ENCODE measurements at places on chromosomes 7 and 10.
A peak's percentile ranks its signal among the peaks of the same experiment; 100 is the strongest.

DNA sequence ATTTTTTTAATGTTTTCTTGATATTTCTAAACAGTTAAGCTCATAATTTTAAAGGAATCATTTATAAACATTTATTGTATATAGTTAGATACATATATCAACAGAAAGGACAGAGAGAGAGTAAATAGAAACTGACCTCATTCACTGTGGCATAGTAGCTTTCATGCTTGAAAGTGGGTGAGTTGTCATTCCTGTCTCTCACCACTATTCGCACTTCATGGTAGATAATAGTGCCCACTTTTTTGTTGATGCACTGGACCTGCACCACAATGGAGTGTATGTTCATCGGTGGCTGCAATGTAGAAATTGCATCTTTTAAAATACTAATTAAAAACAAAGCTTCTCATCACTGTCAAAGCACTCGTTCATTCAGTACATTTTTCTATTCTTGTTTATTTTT is 432.0 kb downstream of the PCDH15 start:
- no peak for DNase-seq

DNA sequence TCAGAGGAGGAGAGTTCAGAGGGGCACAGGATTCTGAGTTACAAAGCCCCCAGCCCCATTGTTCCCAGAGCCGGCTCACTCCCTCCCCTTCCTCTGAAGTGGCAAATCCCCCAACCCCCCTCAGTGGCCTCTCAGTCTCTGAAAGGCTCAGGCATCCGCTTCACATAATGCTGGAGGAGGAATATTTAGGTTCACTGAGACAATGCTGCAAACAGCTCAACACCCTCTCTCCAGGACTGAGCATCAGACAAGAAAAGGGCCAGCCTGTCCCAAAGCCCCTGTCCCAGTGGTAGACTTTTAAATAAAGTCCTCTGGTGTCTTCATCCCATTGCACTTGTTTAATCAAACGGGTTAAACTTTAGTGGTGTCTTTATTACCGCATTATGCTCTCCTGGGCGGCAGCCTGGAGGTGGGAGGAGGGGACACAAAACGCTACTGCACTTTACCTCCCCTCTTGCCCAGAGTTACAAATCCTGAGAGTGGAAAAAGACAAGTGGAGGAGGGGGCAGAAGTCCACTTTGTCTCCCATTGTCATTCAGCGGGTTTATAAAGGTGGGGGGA is 257.9 kb downstream of the FGFR2 start:
- DNase-seq = no peak

GRCh38 chr10:35004651-35005050 is 85.5 kb downstream of the CUL2 start:
- DNase-seq = no peak

DNA sequence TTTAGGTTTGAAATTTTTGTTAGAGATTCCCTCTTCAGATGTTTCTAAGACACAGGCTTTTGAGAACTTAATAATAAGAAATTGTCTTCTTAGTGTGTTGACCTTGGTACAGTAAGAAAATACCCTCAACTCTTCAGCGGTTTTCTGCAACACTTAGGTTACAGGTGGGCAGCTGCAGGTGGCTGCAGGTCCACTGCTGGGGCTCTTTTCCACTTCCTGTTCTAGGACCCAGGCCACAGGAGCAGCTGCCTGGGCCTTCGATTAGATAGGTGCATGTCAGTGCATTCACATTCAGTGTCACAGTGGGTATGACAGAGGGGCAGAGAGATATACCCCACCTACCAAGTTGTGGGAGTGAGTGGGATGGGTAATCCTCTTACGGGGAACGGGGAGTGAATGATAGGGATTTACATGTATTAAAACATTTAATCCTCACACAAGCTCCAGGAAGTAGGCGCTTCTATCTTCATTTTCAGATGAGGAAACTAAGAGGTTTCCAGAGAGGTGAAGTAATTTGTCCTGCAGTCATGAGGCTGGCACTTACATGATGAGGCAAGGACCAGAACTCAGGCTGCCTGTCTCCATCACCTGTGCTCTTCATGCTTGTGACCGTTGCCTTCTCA is 20.2 kb upstream of the SUV39H2 start:
- DNase-seq = no peak

GRCh38 chr10:118669020-118669791 is 73.8 kb upstream of the PRLHR start:
- DNase-seq = no peak

GRCh38 chr7:122260336-122260735 is 44.2 kb downstream of the FEZF1 start:
- DNase-seq = no peak

GRCh38 chr7:27240015-27240731 is 2.4 kb upstream of the EVX1 start:
- DNase-seq = no peak

DNA sequence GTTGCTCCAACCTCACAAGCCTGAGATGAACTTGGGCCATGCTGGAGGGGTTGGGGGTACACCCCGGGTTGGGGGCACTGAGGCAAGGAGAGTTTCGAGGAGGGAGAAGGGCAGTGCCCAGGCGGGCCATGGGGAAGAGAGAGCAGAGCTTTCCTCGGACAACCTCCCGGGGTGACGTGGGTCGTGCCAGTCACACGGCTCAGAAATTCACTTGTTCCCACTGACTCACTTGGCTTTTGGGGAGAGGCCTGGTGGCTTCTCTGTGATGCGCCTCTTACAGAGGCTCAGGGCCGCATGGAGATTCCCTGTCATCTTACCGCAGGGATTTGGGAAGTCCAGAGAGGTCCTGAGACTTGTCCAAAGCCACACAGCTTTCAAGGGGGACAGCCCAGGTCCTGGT is 2.9 kb downstream of the LAT2 start:
- no peak for DNase-seq

- DNase-seq = no peak
Observed at GRCh38 chr10:124271676-124272075, 147.0 kb downstream of the OAT start.

DNA sequence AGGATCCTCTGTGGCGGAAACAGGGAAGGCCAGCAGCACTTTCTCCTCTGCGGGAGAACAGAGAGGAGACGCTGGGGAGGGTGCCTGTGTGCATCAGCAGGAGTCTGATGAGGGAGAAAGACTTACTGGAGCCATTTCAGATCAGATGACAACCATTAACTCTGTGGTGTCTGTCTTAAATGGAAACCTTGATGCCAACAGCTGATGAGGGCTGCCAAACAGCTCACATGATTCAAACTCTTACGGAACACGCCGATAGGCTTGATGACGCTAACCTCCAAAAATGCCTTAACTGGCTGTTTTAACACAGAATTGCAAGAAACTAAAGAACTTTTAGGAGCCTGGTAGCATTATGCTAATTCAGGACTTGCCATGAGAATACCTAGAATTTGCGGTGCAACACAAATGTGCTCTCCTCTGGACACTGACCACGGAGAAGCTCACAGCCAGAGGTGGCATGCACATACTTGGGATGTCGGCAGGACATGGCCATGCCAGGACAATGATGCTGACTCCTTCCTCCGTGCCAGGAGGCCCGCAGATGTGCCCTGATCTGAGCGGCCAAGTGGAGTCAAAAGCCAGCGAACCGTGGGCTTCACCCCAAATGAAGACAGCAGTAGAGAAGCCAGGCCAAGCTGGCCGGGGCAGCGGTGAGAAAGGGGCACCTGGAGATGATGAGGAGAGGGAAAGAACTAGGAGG is 154.9 kb downstream of the ZMYND11 start:
- DNase-seq = no peak

DNA sequence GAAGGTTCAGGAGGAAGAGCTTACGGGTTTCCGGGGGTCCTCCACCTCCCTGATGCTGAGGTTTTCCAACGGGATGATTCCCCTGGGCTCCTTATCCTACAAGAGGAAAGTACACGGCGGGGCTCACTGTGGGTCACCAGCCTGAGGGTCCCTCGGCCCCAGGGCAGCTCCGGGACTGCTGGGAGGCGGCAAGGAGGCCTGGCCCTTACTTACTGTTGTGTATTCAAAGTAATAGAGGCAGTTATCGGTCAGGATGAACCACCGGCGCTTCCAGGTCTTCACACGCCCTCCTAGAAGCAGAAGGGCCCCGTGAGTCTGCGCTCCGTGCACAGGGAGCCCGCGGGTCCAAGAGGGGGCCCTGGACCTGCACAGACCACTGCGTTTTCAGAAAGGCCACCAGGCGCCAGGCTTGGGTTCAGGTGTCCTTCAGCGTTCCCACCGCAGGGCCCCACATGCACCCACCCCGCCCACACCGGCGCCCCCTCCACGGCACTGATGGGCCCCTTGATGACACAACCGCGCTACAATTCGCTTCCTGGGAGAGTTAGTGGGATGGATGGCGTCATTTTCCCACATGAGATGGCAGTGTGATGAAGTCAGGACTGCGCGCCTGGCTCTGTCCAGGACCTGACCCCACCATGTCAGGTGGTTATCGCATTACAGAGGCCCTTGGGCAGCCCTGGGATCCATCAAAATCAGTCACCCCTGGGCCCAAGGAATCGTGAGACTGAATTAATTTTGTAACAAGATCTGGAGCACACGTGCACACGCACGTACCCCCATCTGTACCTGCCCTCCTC is 106.7 kb downstream of the CYTH3 start:
- DNase-seq = no peak

DNA sequence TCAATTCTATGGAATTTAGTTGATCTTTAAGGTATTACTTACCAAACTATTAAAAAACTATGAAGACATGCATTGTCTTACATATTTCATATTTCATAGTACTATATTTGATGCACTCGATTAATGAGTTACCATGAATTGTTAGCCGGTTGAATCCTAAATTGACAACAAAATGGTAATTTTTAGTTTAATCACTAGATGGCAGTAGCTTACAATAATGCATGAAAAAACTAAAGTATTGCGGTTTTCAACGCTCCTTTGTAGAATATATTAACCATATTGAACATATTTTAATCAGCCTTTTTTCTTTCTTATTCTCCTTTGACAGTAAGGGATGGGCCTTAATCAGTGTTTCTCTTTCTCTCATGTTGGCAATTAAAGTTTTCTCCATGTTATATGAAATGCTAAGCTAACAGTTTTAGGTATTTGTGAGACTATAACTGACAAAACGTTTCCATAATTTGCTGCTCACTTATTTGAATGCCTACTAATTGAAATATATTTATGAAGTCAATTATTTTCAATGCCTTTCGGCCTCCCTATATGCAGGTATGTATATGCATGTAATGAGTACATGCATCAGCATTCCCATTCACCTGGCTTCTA is 48.5 kb upstream of the ARL4A start:
- DNase-seq = no peak

- no peak for DNase-seq
Observed at GRCh38 chr10:6037422-6037821, 24.7 kb downstream of the IL2RA start.

GRCh38 chr10:29323367-29323766 is 34.5 kb downstream of the LYZL1 start:
- DNase-seq = no peak

GRCh38 chr7:83085299-83085698 is 77.4 kb downstream of the PCLO start:
- DNase-seq = no peak

- no peak for DNase-seq
Observed at GRCh38 chr7:3300221-3300650, 816 bp upstream of the SDK1 start.

DNA sequence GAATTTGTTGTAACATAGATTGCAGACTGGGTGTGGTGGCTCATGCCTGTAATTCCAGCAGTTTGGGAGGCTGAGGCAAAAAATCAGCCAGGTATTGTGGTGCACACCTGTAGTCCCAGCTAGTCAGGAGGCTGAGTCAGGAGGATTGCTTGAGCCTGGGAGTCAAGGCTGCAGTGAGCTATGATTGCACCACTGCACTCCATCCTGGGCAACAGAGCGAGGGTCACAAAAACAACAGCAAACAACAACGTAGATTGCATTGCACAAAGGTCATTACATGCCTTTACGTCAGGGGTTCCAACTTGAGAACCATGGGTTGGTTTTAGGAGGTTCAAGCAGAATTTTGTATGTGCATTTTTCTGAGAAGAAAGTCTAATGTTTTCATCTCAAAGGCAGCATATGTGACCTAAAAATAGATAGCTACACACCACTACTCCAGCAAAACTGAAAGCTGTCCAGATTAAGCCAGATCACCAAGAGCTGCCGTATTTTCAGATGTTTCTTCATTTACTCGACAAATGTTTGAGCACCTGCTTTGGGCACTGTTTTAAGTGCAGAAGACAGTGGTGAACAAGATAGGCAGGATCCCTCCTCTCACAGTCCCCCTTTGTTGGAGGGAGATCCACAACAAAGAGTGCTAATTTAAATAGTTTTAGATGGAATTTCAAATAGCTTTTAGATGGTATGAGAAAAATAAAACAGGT is 28.3 kb upstream of the CYP26C1 start:
- no peak for DNase-seq

GRCh38 chr10:23293145-23293724 is 51.4 kb downstream of the C10orf67 start:
- DNase-seq = no peak

- DNase-seq = no peak
Observed at GRCh38 chr10:55348534-55348933, 547.5 kb upstream of the PCDH15 start.

- no peak for DNase-seq
Observed at GRCh38 chr10:112409755-112410154, 35.8 kb downstream of the ACSL5 start.

DNA sequence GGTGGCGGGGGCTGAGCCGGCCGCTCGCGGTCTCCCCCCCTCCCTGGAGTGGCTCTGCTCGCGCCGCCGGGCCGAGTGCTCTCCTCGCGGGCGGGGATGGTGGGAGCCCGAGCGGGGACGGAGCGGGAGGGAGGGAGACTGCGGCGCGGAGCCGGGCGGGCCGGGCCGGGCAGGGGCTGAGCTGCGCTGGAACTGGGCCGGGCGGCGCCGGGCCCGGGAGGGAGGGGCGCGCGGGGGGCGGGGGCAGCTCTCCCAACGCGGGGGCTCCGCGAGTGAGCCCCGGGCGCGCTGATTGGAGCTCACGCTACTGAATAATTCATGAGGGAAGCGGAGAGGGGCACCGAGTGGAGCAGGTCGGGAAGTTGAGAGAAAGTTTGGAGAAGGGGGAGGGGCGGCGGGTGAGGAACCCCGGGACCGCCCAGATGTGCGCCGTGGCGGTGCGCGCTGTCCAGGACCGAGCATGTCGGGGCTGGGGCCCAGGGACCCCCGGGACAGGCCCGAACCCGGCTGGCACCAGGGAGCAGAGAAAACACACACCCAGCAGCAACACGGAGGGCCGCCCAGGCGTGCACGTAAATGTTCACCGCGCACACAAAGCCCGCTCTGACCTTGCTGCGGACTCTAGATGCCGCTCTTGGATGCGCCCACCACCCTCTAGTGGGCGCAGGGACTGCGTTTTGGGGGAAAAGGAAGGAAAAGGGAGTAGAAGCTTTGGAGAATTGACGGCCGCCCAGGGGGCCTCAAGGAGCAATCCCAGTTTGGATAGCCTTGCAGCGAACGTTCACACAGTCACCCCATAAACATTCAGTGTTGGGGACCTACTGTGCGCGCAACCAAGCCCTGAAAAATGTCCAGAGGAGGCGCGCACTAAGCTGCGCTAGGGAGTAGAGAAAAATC is at the start of gene EPHB4:
Gene EPHB4 (minus strand): TSS at position 194 of the 897 bp plus-strand sequence. CDS start 493 bp downstream, outside the sequence.
- DNase-seq = peak; percentile 67

GRCh38 chr10:95397747-95398146 is 106.9 kb upstream of the PDLIM1 start:
- no peak for DNase-seq
